ENCODE measurements at places on chromosomes 13 and 19.

DNA sequence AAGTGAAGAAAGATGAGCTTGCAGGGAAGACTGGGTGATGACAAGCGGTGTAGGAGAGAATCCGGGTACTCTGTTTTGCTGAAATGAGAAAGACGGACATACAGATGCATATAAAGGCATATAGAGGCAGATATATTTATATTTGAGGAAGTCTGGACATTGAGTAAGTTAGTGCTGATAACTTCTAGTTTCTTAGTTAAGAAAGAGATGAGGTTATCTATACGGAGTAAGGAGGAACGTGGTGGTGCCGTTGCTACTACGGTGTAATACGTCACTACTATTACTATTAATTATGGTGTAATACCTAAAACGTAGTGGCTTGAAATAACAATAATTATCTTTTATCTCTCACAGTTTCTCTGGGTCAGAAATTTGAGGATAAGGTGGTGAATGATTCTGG is 9.8 kb upstream of the CPB2 start:
- DNase-seq, result no peak

- DNase-seq, result no peak
Observed at GRCh38 chr19:48913114-48913889, 13.2 kb downstream of the NUCB1 start.

DNA sequence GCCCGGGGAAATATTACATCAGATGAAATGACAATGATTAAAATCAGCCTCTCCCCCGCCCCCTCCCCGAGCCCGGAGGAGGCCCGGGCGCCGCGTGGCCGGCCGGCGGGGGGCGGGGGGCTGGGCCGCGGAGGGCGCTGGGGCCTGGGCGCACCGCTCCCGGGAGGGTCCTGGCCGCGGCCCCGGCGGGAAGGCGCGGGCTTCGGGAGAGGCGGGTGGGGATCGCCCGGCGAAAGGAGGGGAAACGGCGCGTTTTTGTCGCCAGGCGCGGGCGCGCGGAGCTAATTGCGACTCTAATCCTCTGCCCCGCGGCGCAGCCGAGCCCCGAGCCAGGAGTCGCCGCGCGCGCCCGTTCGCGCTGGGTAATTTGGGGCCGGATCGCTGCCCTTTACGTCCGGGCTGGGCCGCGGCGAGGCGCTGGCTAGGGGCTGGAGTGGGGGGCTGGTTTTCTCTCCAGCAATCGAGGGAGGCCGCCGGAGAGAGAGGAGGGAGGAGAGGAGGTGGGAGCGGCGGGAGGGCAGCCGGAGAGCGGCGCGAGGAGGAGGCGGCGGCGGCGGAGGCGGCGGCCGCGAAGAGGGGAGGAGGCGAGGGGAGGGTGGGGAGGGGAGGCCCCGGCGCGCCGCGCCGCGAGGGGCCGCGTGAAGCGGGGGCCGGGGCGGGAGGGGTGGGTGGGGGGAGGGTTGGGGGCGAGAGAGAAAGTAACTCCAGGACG is at the start of gene KCTD15:
Gene KCTD15, plus strand, starts transcription at position 707 of the 712 bp plus-strand sequence. CDS start 3,585 bp downstream, outside the sequence.
- peak; percentile 24 for DNase-seq

- peak; percentile 24 for DNase-seq
Observed at GRCh38 chr13:24997367-24997967, 98.5 kb upstream of the PABPC3 start.

DNA sequence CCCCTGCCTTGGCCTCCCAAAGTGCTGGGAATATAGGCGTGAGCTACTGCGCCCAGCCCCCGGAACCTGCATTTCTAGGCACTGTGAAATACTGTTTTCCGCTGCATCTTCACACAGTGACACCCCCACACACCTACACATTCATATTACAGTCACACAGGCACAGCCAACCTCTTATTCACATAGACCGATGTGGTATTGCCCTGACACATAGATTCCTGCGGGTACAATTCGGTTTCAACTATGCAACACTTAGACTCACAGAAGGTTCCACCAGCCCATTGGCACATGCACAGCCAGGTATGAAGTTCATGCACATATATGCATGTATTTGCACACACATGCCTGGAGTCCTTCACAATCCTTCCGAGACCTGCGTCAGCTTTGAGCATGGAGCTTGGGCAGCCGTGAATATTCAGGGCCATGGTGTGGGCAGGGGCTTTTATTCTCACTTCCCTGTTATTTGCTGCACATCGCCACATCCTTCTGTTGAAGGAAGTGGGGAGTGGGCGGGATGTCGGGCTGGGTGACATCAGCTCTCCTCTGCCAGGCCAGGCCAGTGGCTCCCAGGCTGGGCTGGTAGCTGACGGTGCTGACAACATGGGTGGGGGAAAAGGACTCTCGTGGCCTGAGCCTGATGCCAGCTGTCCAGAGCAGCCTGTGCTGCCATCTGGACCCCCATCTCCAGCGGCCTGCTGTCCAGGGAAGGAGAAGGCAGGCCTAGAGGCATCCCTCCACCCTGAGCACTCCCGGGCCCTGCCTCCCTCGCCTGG is 5.4 kb upstream of the CDC37 start:
- DNase-seq, result no peak

- no peak for DNase-seq
Observed at GRCh38 chr19:50492303-50493052, 15.8 kb upstream of the GARIN5A start.

DNA sequence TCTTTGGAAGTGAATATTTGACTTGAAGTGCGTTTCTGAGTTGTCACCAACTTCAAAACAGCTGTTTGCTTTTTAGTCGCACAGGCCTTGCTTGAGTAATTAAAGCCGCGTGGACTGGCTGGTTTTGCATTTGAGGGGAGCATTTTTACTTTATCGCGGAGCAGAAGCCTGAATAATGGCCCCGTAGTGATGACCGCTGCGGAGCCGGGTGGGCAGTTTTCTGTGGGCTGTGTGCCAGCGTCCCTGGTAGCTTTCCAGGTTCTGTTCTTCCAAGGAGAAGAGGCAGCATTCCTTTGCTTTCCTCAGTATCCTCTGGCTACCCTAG is 1.1 kb downstream of the NAA16 start:
- DNase-seq, result peak; percentile 32

DNA sequence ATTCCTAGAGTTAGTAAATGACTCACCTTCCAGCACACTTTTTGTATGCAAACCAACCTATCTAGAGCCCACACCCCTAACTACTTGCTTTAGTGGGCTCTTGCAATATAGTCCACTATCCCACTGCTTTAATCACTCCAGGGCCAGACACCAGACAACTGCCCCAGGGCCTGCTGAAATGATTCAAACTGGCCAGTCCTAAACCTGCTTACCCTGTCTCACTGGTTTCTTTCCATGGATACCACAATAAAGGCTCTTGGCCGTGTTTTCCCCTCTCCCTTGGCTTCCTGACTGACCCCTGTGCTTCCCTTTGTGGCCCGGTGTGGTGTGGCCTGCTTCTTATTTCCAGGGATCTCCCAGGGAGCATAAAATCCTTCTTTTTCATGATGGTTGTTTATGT is 14.6 kb downstream of the HS6ST3 start:
- DNase-seq, result no peak
